Right kidney (tissue), 9 donors: ENCODE measurements at places on chromosomes 4 and X.
A peak's percentile ranks its signal among the peaks of the same experiment; 100 is the strongest.

DNA sequence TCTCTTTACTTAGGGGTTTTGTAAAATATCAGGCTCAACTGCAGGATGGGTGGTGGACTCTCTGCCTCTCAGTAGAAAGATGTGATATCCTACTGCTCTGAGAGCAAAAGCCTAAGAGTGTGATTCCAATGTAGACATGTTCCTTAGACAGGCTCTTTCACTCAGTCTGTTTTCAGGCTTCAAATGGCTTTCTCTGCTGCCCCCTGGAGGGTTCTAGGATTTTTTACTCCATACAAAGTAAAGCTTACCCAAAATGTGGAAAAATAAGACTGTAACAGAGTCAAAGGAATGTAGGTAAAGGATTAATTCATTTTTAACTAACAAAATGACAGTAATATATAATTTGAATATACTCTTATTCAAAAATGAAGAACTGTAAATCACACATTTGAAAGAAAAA lies 32.1 kb downstream of the ZGRF1 start:
- DNase-seq, result peak; percentile 4

- no peak for DNase-seq
These were observed 2.9 kb downstream of the TBC1D9 start for GRCh38 chr4:140753329-140753728.

- DNase-seq, result no peak
These were observed 136.5 kb downstream of the COX18 start for GRCh38 chr4:72933029-72933428.

DNA sequence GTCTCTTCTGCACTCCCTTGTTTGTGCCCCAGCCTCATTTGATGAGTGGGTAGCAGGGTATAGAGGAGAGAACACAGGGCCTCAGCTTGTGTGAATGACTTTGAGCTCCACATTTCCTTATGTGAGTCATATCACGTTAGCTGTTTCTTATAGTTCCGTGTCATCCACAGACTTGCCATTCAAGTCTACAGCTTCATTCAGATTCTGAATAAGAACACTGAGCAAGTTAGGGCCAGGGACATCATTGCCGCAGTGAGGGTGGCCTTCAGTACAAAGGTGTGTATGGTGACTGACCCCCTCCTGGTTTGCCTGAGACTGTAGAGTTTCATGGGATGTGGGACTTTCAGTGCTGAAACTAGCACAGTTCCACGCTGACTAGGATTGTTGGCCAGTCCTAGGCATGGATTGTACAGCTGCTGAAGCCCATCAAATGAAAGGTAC lies 23.6 kb downstream of the KLF3 start:
- no peak for DNase-seq

DNA sequence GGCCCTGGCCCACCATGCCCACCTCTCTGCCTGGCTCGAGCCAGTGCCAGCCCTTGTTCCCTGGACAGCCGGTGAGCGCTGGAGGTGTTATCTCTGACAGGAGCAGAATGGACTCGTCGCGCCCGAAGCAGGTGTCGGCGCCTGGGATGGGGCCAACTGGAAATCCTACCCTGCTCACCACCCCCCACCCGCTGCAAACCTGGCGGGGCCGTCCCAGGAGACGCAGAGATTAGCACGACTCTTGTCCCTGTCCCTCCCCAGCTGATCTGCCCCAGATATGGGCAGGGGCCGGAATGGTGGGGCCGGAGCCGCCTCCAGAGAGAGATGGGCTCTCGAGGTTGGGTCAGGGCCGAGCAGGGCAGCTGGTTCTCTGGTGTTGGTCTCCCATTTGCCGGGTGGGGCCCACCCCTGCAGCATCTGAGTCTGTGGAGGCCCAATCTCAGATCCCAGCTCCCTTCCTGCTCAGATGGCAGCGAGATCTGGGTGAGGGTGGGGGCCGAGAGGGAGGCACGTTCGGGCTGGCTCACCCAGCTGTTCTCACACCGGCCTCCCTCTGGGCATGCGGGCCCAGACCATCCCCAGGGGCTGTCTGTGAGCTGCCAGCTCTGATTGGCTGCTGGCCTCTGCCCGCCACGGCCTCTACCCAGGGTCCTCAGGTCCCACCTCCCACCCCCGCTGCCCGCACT lies 20.1 kb upstream of the FGFR3 start:
- DNase-seq, result no peak

DNA sequence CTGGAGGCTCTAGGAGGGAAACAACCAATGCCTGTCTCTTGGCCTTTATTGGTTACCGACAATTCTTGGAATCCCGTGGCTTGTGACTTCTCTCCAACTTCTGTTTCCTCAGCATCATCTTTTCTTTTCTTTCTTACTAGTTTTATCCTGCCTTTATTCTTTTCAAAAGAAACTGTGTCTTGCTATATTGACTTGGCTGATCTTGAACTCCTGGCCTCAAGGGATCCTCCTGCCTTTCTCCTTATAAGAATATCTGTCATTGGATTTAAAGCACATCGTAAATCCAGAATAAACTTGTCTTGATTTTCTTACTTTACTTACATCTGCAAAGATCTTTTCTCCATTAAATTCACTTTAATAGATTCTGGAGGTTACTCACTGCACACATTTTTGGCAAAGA lies 49.9 kb upstream of the UGT2B10 start:
- DNase-seq, result no peak

- no peak for DNase-seq
These were observed 208.5 kb downstream of the PPP4R3C start for GRCh38 chrX:27254656-27255055.

GRCh38 chrX:47483306-47484268 lies 565 bp upstream of the ZNF41 start:
- peak; percentile 56 for DNase-seq

GRCh38 chr4:143337600-143338287 lies 1.1 kb downstream of the GAB1 start:
- no peak for DNase-seq

DNA sequence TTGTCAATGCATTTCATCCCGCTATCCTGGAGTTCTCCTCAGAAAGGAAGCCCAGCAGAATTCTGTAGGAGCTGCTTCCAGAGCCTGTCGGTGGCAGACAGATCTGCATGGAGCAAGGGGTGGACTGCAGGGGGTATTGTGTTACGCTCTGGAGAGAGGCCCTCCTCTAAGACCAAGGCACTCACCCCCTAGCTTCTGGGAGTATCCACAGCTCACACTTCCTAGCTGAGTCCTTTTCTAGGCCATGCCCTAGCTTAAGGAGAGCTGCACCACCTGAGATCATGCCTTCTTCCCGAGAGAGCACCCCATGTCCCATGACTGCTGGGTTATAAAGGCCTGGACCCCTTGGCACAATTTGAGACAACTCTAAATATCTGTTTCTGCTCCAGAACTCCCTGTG lies 39.1 kb downstream of the MTNR1A start:
- DNase-seq, result no peak

- no peak for DNase-seq
These were observed 61.9 kb upstream of the SLC25A43 start for GRCh38 chrX:119337201-119337600.

DNA sequence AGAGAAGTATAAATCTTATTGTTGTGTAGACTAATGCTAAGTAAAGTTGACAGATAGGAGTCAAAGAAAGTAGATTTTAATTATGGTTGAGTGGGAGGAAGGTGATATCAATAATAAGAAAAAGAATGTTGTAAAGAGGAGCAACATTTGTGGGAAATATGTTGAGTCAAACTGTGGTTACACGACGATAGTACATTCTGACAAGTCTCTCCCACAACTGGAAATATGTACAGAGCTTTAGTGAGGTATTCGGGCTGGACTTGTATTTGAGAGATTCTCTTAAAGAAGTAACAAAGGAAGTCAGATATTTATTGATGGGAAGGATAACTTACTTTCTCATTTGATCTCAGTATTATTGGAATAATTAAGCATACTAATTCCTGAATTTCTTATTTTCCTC lies 525.3 kb upstream of the MAGEB2 start:
- DNase-seq, result no peak

DNA sequence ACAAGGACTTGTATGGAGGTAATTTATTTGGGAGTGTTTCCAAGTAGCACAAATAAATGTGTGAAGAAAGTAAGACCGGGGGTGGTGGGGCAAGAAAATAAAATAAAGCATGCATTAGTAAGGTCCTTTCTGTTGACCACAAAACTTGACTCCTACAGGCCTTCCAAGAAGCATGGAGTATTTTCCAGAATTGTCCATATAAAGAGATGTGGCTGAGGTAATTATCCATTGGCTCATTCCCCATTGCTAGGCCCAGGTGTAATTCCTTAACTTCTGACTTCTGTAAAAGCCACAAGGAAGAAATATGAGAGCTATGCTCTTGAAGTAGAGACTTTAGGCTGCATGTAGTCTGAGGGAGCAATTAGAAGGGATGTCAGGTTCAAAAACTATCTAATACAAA lies 430.5 kb upstream of the PABPC4L start:
- no peak for DNase-seq

DNA sequence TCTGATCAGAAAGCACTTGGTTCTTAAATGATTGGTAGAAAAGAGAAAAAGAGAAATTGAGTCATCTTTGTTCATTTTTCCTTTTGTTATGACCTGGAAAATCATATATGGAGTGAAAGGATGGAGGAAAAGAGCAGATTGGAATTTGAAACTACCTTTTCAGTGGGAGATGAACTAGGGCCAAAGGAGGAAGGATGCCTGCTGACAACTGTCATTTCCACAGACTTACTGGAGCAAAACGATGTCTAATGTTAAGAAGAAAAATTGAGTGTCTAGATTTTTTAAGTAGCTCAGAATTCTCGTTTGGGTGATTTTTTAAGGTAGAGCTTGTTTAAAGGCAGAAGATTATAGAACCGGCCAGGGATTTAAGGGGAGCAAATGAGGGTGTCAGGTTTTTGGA lies 144.6 kb upstream of the KCNIP4 start:
- no peak for DNase-seq

DNA sequence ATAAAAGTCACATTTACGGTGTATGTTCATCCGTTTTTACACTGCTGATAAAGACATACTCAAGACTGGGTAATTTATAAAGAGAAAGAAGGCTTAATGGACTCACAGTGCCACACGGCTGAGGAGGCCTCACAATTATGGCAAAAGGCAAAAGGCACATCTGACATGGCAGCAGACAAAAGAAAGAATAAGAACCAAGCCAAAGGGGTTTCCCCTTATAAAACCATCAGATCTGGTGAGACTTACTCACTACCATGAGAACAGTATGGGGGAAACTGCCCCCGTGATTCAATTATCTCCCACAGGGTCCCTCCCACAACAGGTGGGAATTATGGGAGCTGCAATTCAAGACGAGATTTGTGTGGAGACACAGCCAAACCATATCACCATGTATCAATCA lies 7.3 kb upstream of the GUCY1B1 start:
- no peak for DNase-seq

- no peak for DNase-seq
These were observed 2.4 kb downstream of the SRD5A3 start for GRCh38 chr4:55348466-55348865.

DNA sequence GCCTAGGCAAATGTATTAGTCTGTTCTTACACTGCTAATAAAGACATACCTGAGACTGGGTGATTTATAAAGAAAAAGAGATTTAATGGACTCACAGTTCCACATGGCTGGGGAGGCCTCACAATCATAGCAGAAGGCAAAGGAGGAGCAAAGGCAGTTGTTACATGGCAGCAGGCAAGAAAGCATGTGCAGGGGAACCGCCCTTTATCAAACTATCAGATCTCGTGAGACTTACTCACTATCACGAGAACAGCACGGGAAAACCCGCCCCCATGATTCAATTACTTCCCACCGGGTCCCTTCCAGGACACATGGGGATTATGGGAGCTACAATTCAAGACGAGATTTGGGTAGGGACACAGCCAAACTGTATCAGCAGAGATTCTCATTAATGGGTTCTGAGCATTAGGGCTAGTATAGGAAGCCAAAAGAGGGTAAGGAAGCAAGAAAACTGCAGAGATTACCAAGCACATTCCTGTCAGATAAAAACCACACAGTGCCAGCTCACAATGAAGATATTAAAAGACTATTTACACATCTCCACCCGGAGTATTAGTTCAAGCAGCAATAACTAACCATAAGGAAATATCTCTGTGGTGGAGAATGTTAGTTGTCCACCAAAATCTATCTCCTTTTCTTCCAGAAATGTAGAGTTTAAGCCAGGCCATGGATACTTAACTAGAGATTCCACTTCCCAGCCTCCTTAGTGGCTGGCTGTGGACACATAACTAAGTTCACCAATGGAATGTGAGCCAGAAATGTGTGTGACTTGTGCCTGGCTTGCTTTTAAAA lies 61.2 kb upstream of the HOPX start:
- DNase-seq, result no peak

- DNase-seq, result no peak
These were observed 415.0 kb upstream of the RPS6KA3 start for GRCh38 chrX:20681683-20682082.

DNA sequence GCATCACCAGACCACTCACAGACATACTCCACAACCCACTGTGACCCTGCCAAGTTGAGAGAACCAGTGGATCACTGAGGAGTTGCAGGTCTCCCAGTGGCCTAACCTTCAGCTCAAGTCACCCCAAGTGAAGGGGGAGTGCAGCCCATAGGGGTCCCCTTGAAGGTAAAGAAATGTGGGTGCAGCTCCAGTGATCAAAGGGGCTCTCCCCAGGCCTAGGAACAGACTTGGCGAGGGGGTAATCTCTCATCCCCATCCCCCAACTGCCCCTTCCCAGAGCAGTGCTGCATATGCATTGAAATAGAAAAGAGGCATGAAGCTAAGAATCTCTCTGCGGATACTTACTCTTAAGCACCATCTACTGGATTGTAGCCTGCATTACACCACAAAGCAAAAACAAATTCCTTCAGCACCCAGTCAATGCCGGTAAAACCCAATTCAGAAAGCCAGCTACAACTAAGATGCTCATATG lies 27.0 kb downstream of the MAGEE1 start:
- DNase-seq, result peak; percentile 3

- DNase-seq, result no peak
These were observed 128.0 kb upstream of the PRKG2 start for GRCh38 chr4:81343046-81343445.

DNA sequence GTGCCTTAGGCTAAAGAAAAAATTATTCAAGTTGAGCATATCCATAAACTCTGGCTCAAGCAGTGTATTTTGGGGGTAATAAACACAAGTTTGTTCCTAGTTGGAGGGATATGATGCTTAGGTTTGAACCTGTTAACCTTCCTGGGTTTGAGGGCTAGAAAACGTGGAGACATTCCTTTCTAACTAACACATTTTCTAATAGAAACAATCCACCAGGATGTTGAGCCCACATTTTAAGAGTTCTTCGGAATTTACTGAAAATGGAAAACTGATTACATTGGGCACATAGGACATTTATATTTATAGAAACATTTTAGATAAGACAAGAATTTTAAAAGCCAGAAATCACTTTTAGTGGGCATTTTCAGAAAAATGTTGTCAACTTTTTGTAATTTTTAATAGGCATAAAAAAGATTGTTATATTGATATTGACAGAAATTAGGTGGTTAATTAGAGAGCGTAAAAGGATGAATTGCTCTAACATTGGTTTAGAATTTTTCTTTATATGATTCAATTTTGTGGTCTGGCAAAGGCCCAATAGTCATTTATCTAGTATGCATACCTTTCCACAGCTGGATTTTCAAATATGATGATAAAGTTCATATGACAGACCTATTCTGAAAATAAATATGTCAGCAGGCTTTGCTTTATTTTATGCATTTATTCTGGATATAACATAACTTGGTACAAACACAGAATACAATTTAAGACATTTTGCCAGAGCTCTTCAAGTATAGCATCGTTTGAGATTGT lies 49.2 kb downstream of the CEP44 start:
- DNase-seq, result no peak
